ENCODE measurements at places on chromosomes 7 and 10.

GRCh38 chr10:65950075-65950474, 975.8 kb upstream of the LRRTM3 start:
- DNase-seq, result no peak

- DNase-seq, result no peak
These were observed 4.4 kb downstream of the DNAJC30 start for GRCh38 chr7:73678862-73679261.

DNA sequence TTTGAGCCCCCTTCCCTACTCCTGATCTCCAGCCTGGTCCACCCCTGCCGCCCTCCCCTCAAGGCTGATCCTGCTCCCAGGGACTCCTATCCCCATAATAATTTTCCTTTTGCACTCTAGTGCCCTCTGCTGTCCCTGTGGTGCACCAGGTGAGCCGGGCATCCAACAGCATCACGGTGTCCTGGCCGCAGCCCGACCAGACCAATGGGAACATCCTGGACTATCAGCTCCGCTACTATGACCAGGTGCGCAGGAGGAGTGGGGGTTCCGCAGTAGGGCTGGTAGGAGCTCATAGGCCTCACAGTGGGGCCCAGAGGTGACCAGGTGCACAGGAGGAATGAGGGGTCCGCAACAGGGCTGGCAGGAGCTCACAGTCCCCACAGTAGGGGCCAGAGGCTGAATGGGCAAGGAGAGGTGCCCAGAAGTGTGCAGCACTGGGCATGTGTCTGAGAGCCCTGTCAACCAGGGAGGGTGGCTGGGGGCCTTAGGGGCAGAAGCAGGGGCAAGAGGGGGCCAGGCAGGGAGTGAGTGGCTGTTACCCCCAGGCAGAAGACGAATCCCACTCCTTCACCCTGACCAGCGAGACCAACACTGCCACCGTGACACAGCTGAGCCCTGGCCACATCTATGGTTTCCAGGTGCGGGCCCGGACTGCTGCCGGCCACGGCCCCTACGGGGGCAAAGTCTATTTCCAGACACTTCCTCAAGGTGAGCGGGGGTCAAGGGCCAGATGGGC, 11.7 kb downstream of the EPHB6 start:
- DNase-seq, result no peak

GRCh38 chr7:125547505-125547904, 617.9 kb upstream of the POT1 start:
- no peak for DNase-seq

GRCh38 chr10:3787016-3787400, 2.0 kb upstream of the KLF6 start:
- DNase-seq, result no peak

- no peak for DNase-seq
These were observed 12.2 kb upstream of the FEZF1 start for GRCh38 chr7:122316467-122317388.

GRCh38 chr7:34066411-34066810, 161.1 kb downstream of the BMPER start:
- no peak for DNase-seq

DNA sequence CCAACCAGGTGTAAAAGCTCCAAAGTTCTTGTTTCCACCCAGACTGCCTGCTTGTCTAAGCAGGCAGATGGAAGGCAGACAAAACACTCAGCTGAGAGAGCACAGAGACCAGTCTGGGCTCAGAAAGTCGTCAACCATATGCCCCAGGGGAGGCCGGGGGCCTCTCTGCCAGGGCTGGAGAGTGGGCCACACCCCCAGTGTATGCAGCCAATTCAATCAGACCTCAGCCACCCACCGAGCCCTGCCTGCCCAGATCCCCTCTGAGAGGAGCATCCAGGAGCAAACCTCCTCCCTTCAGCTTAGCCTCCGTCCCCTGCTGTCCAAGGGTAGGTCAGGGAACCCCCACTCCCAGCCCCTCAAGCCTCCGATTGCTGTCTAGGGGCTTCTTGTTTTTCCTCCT, 196.3 kb downstream of the LSM5 start:
- DNase-seq, result no peak

DNA sequence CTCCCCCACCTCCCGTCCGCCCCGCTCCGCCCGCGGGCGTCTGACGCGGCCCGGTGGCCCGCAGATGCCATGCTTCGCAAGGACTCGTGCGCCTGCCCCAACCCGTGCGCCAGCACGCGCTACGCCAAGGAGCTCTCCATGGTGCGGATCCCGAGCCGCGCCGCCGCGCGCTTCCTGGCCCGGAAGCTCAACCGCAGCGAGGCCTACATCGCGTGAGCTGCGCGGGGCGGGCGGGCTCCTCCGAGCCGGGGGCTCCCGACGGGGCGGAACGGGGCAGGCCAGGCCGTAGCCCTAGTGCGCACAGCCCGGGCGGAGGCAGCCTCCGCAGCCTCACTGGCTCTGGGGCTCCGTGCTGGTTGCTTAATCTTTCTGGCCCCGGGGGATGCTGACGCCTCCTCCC, 2.8 kb downstream of the ASIC3 start:
- peak; percentile 23 for DNase-seq

DNA sequence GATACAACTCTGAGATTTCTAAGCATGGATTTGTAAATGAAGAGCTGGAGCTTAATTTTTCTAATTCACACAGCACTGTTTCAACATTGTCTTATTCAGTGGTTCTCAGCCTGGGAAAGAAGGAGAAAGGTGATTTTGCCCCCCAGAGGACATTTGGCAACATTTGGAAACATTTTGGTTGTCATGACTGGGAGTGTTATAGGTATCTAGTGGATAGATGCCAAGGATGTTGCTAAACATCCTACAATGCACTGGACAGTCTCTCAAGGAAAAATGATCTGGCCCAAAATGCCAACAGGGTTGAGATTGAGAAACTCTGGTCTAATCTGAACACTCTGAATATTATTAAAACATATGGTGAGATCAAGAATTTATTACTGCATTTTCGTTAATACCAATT, 3.8 kb upstream of the CAV2 start:
- no peak for DNase-seq

DNA sequence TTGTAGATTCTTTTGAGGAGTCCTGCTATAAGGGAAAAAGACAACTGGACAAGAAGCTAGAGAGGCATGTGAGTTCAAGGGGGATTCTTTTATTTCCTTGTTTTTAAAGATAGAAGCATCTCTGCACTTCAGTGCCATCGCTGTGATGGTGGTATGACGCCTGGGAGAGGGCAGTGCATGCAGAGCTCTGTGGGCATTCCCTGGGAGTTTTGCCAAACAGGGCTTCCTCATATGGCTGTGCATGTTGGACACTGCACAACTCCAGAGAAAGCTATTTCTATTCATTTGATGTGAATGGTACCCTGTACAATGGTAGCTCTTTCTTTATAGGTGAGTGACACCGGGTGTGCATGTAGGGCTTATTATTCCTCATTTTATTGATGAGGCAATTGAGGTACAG, 599.5 kb upstream of the DPP6 start:
- no peak for DNase-seq

GRCh38 chr7:6394114-6394513, 53.6 kb downstream of the DAGLB start:
- DNase-seq, result no peak

- peak; percentile 52 for DNase-seq
These were observed 58.2 kb upstream of the LYZL2 start for GRCh38 chr10:30687698-30688213.

GRCh38 chr10:110218632-110219031, 11.2 kb downstream of the MXI1 start:
- DNase-seq, result no peak

DNA sequence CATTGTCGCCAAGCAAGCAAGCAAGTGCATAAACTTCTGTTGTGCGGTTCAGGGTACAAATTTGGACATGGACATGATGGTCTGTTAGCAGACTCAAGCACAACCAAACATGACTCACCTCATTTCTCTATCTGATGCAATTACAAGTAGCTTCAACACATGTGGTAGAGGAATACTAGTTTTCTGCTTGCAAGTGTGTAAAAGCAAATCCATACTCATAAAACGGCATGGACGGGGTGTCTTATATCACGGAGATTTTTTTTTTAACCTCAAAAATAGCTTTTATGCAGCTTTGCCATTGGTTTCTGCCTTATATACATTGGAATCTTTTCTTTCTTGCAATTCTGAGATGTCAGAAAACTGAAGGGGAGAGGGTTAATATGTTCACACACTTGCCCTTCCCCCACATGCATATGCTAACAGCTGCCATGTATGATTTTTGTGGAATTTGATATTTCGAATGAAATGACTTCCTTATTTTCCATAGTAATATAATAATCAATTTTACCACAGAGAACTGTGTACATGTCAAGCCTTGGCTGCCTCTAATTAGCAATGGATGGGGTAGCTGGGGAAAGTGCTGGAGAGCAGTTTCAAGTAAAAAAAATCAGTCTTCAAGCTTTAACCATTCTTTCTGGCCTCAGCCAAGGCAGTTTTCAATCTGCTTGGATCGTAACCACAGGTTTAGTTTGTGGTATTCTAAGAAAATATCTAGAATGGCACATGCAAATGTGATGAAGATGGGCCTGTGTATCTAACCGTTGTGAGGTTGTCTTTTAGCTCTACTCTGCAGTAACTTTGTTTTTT, 106.0 kb upstream of the PDCD4 start:
- DNase-seq, result no peak

- no peak for DNase-seq
These were observed 20.7 kb downstream of the CREB3L2 start for GRCh38 chr7:137981175-137981574.

- DNase-seq, result no peak
These were observed 32.8 kb upstream of the ARHGAP12 start for GRCh38 chr10:31961277-31962074.

DNA sequence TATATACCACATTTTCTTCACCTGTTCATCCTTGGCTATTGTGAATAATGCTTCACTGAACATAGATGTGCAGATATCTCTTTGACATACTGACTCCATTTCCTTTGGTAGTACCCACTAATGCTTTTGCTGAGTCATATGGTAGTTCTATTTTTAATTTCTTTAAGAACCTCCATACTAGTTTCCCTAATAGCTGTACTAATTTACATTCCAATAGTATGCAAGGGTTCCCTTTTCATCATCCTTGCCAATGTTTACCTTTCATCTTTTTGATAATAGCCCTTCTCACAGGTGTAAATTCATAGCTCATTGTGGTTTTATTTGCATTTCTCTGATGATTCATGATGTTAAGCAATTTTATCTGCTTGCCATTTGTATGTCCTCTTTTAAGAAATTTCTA, 159.9 kb downstream of the CALCR start:
- no peak for DNase-seq

DNA sequence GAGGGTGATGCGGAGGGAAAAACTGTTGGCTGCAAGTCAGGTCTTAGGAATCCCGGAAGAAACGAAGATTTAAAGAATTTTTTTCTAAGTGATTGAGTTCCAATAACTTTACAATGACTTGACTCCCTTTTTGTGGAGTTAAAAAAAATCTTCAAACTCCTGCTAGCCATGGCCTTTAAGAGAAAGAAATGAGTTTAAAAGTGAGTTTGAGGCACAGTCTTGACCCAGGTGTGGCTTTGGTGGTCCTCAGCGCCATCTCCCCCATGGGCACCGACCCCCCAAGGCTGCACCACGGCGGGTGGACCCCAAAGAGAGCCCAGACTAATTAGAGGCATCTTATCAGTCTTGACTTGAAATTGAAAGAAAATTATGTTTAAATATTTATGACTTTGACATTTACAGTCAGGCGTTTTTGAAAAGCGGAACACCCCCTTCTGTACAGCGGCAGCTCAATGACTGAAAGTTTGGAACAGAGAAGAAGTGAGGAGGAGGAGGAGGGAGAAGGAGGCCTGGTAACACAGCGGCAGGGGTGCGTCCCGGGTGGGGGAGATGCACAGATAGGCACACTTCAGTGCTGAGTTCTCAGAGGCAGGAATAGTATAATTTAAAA, 349.6 kb downstream of the DNAJB6 start:
- no peak for DNase-seq

DNA sequence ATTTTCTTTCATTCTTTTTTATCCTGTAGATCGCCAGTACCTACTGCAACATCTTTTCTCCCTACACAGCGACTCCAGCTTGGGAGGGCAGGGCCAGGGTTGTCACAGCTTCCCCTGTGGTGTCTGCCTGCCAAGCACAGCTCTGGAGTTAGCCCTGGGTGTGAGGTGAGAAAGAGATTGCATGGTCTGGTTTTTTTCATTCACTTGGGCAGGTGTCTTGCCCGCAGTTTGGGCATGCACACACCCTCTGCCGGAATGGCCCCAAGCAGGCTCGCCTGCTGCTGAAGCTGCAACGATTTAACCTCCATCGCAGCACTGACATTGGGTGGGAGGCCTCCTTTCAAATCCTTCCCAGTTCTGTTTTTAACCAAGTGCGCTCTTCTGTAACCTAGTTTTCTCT, 132.8 kb downstream of the WNT2 start:
- DNase-seq, result no peak

- DNase-seq, result no peak
These were observed 2.4 kb upstream of the CCDC6 start for GRCh38 chr10:59908808-59909143.

DNA sequence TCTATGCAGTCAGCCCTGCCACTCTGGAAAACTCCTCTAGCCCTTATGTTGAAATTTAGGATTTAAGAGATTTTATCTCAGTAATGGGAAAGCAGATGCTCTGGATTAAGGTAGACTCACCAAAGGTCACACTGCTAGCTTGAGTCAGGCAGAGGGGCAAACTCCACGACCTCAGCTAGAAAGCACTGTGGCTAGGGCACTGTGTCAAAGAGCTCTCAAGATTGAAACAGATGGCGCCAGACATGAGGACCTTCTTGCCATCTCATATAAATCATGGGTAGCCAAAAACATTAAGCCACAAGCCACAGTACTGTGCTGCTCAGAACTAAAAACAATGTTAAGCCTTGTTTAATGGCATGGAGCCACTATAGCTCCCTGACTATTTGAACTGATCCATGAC, 188.7 kb downstream of the DNAJC1 start:
- DNase-seq, result no peak

- no peak for DNase-seq
These were observed 197.2 kb downstream of the GALNT17 start for GRCh38 chr7:71329030-71329660.

GRCh38 chr7:128841921-128842673, 11.9 kb downstream of the FLNC start:
- DNase-seq, result peak; percentile 25

- DNase-seq, result no peak
These were observed 381.9 kb downstream of the OTUD1 start for GRCh38 chr10:23820792-23821191.

DNA sequence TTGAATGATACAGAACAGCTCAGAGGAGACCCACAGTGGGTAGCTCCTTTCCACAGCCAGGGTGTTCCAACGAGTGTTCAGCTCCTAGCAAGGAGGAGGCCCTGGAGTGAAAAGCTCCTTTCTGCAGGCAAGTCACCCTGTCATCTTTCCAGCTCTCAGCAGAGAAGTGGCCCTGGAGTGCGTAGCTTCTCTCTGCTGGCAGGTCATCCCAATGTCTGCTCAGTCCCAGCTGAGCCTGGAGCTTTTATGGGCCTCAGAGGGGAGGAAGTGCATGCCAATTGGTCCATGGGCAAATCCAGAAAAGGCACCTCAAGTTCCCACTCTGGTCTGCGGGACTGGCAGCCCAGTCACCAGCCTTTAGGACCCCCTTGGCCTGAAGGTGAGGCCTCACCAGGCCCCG, 30.8 kb upstream of the ZMYND11 start:
- DNase-seq, result no peak

DNA sequence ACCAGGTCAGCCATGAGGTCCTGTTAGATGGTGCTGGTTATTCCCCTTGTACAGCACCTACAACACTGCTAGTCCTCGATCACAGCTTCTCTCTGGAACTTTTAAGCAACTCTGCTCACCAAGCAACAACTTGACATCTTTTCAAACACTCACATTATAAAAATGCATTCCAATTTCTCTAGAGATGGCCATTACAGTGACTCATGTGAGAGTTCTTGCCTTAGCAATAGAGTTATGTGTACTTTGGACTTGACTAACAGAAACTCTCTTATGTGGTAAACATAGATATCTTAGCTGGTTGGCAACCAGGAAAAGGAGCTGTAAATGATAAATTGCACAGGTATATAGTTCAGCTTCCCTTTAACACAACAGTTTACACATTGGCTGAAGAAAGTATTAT, 122.2 kb downstream of the PDE1C start:
- DNase-seq, result no peak
